ENCODE measurements at places on chromosomes 16 and 17.
A peak's percentile ranks its signal among the peaks of the same experiment; 100 is the strongest.

GRCh38 chr17:81246679-81247338 lies 7.7 kb downstream of the NDUFAF8 start:
- peak; percentile 67 for DNase-seq

GRCh38 chr17:57009737-57010445 lies 32.0 kb downstream of the SCPEP1 start:
- DNase-seq, result peak; percentile 58

DNA sequence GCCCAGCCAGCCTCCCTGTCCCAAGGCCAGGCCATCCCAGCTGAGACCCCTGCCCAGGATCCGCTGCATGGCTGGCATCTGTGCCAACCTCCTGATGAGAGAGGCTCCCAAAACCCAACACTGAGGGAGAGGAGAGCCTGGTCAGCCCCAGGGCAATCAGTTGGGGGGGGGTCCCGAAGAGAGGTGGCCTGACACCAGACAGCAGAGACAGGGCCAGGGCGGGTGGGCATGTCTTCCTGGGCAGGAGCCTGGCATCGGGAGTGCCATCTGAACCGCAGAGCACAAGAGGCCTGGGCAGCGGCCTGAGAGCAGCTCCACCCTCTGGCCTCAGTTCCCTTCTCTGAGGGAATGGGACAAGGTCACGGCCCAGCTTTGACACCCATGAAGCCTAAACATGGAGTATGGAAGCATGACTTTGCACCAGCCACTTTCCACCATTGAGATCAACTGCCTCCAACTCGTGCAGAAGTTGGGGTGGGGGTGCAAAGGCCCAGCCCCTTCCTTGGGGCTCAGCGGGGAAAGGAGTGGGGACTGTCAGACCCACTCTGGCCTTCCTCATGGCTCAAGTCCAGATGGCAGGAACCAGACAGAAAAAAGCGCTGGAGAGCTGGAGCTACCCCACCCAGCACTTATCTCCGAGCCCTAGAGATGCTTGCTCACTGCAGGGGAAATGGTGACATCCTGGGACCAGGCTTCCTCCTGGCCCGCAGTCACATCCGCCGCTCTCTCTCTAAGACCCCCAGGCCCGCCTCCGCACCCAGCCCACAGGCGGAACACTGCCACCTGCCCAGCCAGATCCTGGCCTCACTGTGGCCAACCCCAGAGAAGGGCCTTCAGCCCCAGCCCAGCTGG lies 9.7 kb downstream of the RHBDF2 start:
- DNase-seq, result no peak

GRCh38 chr17:82936768-82937171 lies 96.9 kb upstream of the ZNF750 start:
- DNase-seq, result no peak

- no peak for DNase-seq
Observed at GRCh38 chr16:51655249-51655648, 504.2 kb upstream of the SALL1 start.

DNA sequence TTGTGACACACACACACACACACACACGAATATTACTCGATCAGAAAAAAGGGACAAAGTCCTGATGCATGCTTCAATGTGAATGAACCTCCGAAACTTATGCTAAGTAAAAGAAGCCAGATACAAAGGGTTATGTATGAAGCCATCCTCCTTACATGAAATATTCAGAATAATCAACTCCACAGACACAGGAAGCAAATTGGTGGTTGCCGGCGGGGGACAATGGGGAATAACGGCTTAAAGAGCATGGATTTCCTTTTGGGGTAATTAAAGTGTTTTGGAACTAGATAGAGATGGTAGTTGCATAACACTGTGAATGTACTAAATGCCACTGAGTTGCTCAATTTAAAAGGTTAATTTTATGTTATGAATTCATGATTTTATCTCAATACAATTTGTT lies 8.1 kb upstream of the CACNG5 start:
- DNase-seq, result no peak

DNA sequence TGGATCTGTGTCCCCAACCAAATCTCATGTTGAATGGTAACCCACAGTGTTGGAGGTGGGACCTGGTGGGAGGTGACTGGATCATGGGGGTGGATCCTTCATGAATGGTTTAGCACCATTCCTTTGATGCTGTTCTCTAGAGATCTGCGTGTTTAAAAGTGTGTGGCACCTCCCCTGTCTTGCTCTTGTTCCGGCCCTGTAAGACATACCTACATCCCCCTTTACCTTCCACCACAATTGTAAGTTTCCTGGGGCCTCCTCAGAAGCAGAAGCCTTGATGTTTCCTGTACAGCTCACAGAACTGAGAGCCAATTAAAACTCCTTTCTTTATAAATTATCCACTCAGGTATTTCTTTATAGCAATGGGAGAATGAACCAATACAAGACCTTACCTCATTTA lies 257.7 kb downstream of the XYLT1 start:
- DNase-seq, result no peak

Measured in posterior cingulate gyrus (tissue), 11 donors.